ENCODE measurements at places on chromosomes 1 and 21.

DNA sequence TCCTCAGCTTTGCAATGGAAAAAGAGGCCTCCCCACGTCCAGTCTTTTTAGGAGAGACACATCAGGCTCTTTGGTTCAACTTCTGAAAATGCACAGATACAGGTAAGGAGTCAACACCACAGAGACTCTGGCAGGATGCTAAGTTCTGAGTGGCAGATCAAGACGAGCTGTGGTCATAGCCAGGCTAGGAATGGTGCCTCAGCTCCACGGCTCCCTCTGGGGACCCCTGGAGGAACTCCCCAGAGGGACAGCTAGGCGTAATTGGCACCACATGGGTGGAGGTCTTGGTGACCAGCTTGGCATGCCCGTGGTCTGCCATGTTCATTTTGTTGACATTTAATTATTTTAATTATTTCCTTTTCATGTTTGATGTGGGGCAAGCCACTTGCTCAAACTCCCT is 206.1 kb downstream of the KAZN start:
- DNase-seq = no peak

GRCh38 chr1:201283836-201284553 is 689 bp downstream of the PKP1 start:
- no peak for DNase-seq

DNA sequence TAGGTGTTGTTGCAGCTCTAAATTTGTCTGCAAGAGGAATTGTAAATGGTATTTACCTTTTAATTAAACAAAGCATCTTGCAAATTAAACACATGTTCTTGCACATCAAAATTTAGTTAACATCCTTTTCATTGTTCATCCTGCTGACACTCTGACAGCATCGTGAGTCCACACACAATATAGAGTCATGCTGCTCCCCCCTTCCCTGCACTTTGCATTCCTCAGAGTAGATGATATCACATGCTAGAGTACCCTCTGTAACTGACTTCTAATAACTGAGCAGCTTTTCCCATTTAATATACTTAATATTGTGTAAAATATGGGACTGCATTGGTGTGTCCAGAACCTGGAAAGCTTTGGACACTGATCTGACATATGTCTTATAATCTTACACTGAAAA is 138.8 kb upstream of the DPYD start:
- no peak for DNase-seq

DNA sequence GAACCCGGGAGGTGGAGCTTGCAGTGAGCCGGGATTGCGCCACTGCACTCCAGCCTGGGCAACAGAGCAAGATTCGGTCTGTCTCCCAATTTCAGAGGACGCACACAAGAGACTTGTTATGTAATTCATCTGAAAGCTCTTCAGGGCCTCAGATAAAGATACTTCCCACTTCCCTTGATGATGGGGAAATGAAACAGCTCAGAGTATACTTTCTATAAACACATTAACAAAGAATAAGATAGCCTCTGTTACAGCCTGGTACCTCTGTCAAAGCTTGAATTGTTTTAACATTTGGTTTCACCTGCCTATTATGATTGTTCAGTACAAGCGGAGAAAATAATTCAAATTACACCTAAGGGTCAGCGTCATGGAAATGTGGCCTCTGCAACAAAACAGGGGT is 622.9 kb upstream of the ADGRL4 start:
- DNase-seq = no peak

DNA sequence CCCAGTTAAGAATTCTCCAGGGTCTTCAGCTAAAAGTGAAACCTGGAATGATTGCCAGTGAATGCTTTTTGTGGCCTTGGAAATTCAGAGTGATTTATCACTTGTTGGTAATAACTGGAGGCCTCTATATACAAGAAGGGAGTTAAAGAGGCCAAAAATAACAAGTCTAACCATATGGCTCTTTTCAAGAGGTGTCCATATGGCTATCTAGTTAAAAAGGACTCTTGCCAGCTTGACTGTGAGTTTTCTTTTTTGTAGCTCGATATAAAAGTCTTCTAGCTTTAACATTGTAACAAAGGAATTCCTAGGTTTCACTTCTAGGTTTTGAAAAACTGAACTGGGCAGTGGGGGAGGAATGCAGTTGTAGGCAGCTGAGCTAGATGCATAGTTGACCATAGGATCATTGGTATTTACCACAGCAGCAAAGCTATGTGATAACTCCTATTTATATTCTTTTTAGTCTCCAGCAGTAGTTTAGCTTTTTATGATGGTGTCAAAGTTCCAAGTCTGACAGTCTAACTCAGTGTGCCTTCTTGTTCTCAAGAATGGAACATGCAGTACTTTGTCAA is 44.4 kb downstream of the CACHD1 start:
- DNase-seq = peak; percentile 30

GRCh38 chr1:150066838-150067183 is 765 bp upstream of the VPS45 start:
- no peak for DNase-seq

- no peak for DNase-seq
Measured at GRCh38 chr1:17117451-17118265, 1.6 kb downstream of the PADI2 start.

DNA sequence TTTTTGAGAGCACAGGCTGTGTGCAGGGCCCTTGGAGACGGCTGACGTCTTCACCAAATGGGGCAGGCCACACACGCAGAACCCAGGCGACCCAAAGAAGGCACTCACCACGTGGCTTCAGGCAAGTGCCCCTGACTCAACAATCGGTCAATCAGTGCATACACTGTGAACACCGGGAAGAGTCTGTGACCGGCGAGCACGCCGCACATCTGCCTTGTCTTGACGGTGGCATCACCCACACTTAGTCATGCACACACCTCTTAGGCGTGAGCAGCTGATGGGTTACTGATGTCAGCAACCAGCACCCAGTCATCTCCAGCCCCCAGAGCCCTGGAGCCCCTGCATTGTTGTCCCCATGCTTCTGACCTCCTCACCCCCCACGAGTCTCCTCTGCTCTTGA is 4.9 kb upstream of the LRRC3 start:
- DNase-seq = no peak

- no peak for DNase-seq
Measured at GRCh38 chr1:213389061-213389581, 338.1 kb downstream of the RPS6KC1 start.

DNA sequence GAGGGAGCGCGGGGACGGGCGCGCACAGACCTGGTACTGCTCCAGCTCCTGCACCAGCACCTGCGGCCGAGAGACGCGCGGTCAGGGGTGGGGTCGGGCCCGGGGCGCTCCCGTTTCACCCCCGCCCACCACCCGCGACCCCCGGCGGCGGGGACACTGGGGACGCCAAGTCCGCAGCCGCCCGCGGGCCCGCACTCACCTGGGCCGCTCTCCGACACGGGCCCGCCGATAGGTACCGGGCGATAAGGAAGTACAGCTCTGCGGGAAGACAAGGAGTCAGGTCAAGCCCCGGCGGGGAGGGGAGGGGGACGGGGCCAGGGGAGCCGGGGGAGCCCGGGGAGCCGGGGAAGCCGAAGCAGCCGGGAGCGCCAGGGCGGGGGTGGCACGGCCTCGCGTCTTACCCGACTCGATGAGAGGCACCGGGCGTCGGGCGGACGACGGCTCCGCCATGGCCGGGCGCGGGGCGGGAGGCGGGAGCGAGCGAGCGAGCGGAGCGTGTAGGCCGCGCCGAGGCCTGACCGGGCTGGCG is 326 bp downstream of the BRWD1 start:
- no peak for DNase-seq

GRCh38 chr1:224759681-224760091 is 143.6 kb downstream of the CNIH3 start:
- no peak for DNase-seq

- DNase-seq = no peak
Measured at GRCh38 chr1:170356585-170356984, 175.4 kb upstream of the GORAB start.

GRCh38 chr1:160777486-160778089 is 18.4 kb upstream of the LY9 start:
- DNase-seq = no peak

Measured in GM04503 (cell line).